ENCODE measurements at places on chromosomes 2 and 18.

GRCh38 chr2:68196120-68196716 lies 38.5 kb downstream of the PNO1 start:
- peak; percentile 12 for DNase-seq

GRCh38 chr2:57097855-57098254 lies 914.1 kb downstream of the CCDC85A start:
- no peak for DNase-seq

DNA sequence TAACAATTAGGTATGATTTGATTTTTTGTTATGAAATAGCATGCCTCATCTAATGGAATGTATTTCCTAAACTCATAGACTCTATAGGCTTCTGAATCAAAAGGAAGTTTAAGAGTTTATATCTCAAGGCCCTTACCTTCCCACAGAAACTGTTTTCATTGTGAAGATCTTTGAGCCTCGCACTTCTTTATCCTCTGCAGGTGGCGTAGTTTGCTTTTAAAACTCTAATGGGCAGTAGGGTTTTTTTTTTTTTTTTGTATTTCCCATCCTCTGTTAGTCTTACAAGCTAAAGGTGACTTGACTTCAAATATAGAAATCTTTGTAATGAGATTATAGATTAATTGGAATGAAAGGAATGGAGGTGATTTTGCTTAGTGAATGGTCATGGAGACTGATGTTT lies 28.3 kb downstream of the DYNC2LI1 start:
- DNase-seq, result no peak

DNA sequence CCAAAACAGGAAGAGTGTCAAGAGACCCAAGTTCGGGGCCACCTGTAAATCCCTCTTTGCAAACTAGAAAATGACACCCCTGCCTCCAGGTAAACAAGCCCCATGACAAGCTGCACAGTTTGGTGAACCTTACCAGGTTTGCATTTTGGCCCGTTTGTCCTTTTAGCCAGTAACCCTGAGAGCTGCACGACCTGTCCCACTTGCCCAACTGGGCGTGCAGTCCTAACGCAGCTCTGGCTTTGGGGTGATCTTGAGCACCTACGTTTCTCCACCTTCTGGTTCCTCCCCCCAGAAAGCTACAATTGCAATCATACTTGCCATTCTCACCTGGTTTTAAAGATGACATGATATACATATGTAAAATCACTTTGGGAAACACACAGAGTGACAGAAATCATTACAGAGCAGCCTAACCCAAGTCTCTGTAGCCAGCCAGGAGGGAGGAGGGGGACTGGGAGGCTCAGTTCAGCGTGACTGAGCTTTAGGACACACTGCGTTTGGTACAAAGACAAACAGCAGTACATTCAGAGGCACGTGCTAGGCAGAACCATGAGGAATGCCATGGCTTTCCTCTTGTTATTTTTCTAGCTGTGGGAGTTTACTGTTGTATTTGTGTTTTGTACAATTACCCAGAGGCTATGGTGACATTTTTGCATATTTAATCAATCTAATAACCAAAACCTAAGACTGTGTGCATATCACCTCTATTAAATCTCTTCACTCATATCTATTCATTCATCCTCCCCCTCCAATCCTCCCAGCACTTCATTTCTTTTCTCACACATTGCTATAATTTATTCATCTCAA lies 304.0 kb downstream of the IRS1 start:
- DNase-seq, result no peak

DNA sequence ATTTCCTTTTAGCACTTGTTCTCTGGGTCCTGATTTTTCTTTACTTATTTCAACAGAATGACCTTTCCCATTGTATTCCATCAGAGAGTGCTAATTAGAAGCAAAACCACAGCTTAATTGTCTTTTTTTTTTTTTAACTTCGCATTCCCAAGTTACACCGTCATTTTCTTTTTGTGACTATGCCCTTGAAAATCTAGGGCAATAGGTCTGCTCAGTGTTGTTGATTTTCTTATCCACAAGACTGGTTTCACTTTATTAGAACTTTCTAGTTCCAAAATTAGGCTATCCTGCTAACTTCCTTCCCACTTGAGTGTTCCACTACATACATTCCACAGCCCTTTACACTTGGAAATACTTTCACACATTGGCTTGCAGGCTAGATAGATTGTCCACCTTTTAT lies 18.7 kb upstream of the ADAM17 start:
- no peak for DNase-seq

GRCh38 chr2:29097569-29097968 lies 17.6 kb upstream of the CLIP4 start:
- no peak for DNase-seq

GRCh38 chr2:230205034-230205433 lies 14.8 kb downstream of the SP110 start:
- no peak for DNase-seq

DNA sequence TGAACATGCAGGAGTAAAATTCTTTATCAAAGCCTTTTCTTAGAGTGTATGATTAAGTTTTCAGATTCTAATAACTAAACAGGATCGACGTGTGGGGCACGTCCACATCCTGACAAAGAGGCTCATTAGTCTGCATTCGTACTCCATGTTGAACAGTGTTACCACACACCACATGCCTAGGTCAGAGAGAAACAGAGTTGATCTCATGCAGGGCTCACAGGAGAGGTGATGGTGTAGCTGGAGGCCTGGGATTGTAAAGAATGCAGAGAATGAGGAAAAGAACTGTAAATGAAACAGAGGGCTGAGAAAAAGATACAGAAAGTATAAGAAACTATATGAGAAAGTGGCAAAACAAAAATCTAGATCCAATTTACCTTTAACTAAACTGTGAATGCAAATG lies 632.5 kb downstream of the BCL11A start:
- DNase-seq, result no peak

GRCh38 chr2:25115902-25116301 lies 52.5 kb downstream of the POMC start:
- DNase-seq, result no peak

DNA sequence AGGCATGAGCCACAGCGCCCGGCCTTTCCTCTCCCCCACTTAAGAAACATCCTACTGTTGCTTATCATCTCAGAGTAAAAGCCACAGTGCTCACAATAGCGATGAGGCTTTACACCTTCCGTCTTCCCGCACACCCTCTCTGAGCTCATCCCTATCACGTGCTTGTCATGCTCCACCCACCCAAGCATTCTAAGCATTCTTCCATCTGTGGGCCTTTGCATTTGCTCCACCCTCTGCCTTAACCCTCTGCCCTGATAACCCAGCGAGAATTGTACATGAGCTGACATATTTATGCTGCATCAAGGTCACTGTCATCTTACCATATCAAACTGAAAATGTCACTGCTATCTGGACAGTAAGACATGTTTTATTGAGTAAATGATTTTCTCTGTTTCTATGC lies 22.6 kb downstream of the FOXI3 start:
- DNase-seq, result no peak

DNA sequence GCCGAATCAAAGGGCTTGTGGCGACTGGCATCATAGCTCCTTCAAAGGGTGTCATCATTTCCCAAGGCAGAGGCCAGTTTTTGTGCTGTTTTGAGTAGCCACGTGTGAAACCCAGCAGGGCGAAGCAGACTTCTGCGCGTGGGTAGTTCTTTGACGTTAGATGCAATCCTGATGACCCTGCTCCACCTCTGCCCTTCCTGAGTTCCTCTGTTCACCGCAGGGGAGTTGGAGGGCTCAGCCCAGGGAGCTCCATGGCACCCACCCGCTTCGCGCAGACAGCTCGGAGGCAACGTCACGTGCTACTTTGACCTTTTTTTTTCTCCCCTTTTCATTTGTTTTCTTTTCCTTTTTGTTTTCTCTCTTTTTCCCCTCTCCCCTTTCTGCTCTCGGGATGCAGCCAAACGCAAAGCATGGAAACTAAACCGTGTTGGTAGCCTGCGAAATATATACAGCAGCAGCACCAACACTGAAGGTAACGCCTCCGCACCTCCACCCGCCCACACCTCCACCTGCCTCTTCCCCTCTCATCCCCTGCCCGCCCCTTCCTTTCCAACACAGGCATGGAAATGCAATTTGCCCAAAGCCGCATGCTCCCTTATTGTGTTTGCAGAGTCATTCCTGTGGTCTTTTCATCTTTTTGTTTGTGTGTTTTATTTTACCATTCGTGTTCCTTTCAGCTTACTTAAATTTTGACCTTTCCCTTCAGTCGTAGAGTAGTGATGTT lies 153.6 kb downstream of the GBX2 start:
- no peak for DNase-seq

GRCh38 chr18:6055711-6056110 lies 160.4 kb upstream of the TMEM200C start:
- no peak for DNase-seq

DNA sequence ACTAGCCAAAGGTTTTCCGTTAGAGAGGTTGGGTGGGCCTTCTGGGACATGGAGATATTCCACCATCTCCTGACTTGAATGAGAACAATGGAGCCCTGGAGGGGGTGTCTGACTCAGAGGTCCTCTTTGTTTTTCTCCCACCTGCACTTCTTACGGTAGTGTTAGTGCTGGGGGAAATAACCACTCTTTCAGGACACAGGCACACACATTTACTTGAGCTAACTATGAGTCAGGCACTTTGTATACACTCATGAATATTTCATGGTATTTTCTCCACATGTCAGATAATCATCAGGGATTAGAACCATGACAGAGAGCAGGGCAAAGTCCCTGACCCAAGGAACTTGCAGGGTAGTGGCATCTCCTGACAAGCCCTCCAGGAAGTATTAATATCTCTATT lies 439.1 kb downstream of the TSN start:
- no peak for DNase-seq

DNA sequence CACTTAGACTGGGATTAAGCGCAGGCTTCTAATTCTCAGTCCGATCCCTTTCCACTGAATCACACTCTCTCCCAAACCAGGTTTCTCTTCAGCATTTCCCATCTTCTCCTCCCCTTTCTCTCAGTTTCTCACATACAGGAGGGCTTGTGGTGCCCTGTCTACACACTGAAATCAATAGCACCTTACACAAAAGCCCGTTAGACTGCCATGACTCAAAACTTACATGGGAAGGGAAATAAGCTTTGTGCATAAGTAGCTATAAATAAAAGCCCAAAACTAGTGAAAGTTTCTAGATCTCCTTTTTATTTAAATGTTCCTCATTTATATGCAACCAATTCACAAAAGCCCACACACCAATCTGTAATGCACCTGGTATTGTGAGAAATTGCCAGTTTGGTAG lies 318.4 kb downstream of the TXNL1 start:
- no peak for DNase-seq

DNA sequence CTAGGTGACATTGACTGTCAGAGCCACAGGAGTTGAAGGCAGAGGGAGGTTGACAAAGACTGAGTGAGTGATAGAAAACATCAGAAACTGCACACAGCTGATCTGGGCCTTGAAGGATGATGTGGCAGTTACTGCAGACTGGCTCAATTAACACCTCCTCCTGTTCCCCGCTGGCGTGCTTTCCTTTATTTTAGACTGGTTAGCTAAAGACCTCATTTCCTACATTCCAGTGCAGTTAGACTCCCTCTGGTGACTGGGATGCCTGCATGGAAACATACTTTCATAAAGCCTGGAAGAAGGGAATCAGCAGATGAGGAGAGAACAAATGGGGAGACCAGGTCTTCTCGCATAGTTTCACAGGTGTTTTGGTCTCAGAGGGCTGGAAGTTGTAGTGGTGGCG lies 7.1 kb downstream of the TPGS2 start:
- DNase-seq, result no peak

Data from stimulated activated CD4-positive, alpha-beta T cell treated with anti-CD3 and anti-CD28 coated beads, Interleukin-1b, Interleukin-23, amount 100 ng/mL, for 1 hour (primary cell).